Lung (tissue), 17 donors: ENCODE measurements at places on chromosomes 2 and 18. TPM values are rescaled to one million over a fixed set of nuclear protein-coding genes. Genes with fewer than 3 reads are reported as not detected.

DNA sequence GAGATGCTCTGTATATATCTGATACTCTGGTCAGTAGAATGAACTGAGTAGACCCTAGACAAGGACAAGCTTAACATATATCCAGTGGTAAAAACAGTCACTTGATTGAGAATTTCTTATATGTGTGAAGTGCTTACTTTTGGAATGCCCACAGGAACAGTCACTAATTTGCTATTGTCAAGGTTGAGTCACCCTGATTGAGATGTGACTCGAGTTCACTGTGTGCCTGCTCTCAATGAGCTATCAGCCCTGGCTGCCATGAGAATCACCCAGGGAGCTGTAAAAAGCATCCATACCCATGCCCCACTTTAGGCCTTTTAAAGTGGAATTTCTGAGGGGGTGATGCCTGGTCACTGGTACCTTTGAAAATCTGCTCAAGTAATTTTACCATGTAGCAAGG, 283.7 kb downstream of the SUCLG1 start:
- no peak overlapping the region for H3K27ac ChIP-seq
- H3K27me3 ChIP-seq, result no peaks in the 10 kb centered on the region
- DNase-seq, result no peak
- no peak overlapping the region for H3K4me3 ChIP-seq

- H3K4me1 ChIP-seq, result peaks cover 14% of the 10 kb centered on the region
- H3K36me3 ChIP-seq, result no peaks in the 10 kb centered on the region
- DNase-seq, result no peak
These were observed 222.9 kb upstream of the AGAP1 start for GRCh38 chr2:235270956-235271355.

DNA sequence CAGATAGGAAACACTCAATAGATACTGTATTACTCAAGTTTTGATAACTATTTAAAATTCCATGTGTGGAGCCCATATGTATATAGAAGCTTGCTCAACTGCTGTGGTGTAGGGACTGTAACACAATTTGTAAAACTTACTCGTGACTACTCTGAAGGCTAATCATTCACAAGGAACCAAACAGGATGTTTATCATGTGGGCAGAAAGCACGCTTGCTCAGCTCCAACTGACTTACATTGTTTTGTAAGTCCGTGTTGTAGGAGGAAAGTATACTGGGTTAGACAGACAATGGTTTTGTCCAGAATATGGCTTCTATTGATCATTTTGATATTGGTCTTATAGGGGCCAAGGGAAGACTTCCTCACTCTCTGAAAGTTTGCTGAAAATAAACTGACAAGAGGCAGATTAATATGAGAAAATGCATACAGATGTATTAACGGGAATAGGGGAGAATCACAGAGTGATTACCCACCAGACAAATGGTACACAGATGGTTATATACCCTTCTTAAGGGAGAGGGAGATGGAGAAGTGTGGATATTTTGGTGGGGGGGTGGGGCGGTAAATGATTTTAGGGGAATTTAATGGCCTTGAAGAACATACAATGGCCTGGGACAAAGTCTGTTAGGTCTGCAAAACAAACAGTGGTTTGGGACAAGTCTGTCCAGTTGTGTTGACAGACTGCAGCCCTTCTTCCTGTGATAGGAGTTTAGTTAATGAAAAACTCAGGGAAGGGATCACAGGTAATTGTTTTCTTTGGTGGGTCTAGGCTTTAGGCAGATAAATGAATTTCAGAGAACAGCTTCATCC, 259.3 kb upstream of the SP5 start:
- H3K27ac ChIP-seq, result no peak overlapping the region
- no peaks in the 10 kb centered on the region for H3K27me3 ChIP-seq
- no peaks in the 10 kb centered on the region for H3K36me3 ChIP-seq
- H3K4me3 ChIP-seq, result no peak overlapping the region
- no peaks in the 10 kb centered on the region for H3K4me1 ChIP-seq

The TMEM198 gene
- total RNA-seq, result 1.3 TPM

The SLC9A4 gene
- total RNA-seq, result not detected

The COLEC12 gene
- total RNA-seq, result 108 TPM

The MAP3K19 gene
- 21.1 TPM for total RNA-seq

- H3K27me3 ChIP-seq, result no peaks in the 10 kb centered on the region
- no peak overlapping the region for H3K4me3 ChIP-seq
- DNase-seq, result no peak
These were observed 70.4 kb downstream of the MYL12B start for GRCh38 chr18:3332376-3332775.

DNA sequence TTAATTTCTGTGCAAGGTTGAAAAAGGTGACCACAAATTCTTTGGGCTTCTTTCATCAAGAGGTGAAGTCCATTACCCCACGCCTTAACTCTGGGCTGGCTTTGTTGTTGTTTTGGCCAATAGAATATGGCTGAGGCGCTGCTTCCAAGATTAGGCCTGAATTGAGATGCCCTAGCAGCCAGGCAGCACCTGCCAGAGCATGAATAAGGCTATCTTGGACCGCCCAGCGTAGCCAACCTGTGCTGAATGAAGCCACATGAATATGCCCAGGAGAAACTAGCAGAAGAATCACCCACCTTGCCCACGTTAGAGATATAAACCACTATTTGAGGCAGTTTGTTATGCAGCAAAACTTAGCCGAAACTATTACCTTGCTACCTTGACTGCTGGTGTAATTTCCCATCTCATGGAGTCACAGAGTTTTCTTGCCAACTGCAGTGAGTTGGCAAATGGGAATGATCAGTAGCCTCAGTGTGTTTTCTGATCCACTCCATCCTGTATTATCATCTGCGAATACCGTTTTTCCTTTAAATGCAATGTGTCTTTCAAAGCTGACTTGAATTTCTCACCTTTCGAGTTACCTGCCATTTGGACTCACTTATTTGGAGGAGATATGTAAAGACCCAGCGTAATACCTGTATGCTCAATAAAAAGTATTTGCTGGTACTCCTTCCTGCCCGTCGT, 679 bp downstream of the TSGA10 start:
- DNase-seq, result no peak
- H3K4me3 ChIP-seq, result peak overlapping the region; percentile 84
- H3K4me1 ChIP-seq, result peaks cover 18% of the 10 kb centered on the region
- H3K36me3 ChIP-seq, result peaks cover 8% of the 10 kb centered on the region

The MREG gene
- 16.4 TPM for total RNA-seq

The LYG1 gene
- 0.80 TPM for total RNA-seq

- H3K4me3 ChIP-seq, result no peak overlapping the region
- H3K4me1 ChIP-seq, result no peaks in the 10 kb centered on the region
These were observed 304.6 kb downstream of the NUP35 start for GRCh38 chr2:183428881-183429280.

- H3K4me3 ChIP-seq, result no peak overlapping the region
- H3K36me3 ChIP-seq, result no peaks in the 10 kb centered on the region
- no peak for DNase-seq
These were observed 170.7 kb upstream of the NRP2 start for GRCh38 chr2:205511641-205512040.

GRCh38 chr18:43876286-43876685, 599.0 kb upstream of the SYT4 start:
- peaks cover 19% of the 10 kb centered on the region for H3K4me1 ChIP-seq
- no peak overlapping the region for H3K27ac ChIP-seq
- no peak overlapping the region for H3K4me3 ChIP-seq
- no peaks in the 10 kb centered on the region for H3K36me3 ChIP-seq
- no peak for DNase-seq
- H3K27me3 ChIP-seq, result no peaks in the 10 kb centered on the region

- no peak overlapping the region for H3K4me3 ChIP-seq
- no peaks in the 10 kb centered on the region for H3K36me3 ChIP-seq
- no peaks in the 10 kb centered on the region for H3K27me3 ChIP-seq
- DNase-seq, result no peak
These were observed 196.0 kb downstream of the TMEM163 start for GRCh38 chr2:134522496-134523455.

DNA sequence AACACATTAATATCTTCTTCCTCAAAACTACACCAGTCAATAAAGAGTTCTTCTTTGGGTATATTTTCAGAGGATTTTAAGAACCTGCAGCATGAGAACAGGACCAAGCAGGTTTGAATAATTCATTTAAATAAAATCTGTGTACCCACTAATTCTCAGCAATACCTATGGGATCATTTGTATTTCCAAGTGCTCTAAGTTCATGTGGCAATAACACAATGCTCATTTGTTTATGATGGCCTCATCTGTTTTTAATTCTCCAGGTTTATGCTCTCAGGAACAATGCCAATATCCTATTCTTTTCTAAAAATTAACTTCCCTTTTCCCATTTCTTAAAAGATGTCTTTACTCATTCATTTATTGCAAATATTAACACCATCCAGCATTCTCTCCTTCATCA, 264.7 kb downstream of the METTL4 start:
- H3K4me3 ChIP-seq, result no peak overlapping the region
- no peak for DNase-seq
- no peak overlapping the region for H3K27ac ChIP-seq
- H3K36me3 ChIP-seq, result no peaks in the 10 kb centered on the region
- H3K4me1 ChIP-seq, result peaks cover 22% of the 10 kb centered on the region
- no peaks in the 10 kb centered on the region for H3K27me3 ChIP-seq

DNA sequence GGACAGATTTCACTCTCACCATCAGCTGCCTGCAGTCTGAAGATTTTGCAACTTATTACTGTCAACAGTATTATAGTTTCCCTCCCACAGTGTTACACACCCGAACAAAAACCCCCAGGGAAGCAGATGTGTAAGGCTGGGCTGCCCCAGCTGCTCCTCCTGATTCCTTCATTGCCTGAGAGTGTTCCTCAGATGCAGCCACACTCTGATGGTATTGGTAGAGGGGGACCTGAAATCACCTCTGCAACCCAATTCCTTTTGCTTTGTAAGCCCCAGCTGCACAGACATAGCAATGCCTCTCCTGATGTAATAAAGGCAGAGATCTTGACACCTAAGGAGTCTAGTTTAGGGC, 1529.8 kb downstream of the RPIA start:
- no peak overlapping the region for H3K27ac ChIP-seq
- no peak overlapping the region for H3K4me3 ChIP-seq
- H3K27me3 ChIP-seq, result no peaks in the 10 kb centered on the region
- no peaks in the 10 kb centered on the region for H3K4me1 ChIP-seq
- DNase-seq, result no peak

DNA sequence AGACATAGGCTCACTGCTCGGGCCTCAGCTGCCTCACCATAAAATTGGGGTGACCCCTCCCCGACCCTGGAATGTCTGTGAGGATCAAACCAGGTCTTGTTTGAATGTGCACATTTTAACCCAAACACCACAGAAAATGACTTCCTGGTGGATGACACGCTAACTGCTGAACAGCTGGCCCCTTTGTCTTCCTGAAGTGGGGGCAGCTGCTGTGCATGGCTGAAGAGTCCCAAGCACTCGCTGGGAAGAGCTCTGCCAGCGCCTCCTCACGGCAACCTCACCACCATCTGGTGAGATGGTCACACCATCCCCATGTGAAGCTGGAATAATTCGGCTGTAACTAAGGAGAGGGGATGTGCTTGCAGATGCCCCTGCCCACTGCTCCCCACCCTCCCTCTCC, 34.0 kb downstream of the AQP12A start:
- no peak overlapping the region for H3K4me3 ChIP-seq
- no peaks in the 10 kb centered on the region for H3K4me1 ChIP-seq
- H3K27me3 ChIP-seq, result no peaks in the 10 kb centered on the region
- no peaks in the 10 kb centered on the region for H3K36me3 ChIP-seq

The PRSS56 gene
- not detected for total RNA-seq

DNA sequence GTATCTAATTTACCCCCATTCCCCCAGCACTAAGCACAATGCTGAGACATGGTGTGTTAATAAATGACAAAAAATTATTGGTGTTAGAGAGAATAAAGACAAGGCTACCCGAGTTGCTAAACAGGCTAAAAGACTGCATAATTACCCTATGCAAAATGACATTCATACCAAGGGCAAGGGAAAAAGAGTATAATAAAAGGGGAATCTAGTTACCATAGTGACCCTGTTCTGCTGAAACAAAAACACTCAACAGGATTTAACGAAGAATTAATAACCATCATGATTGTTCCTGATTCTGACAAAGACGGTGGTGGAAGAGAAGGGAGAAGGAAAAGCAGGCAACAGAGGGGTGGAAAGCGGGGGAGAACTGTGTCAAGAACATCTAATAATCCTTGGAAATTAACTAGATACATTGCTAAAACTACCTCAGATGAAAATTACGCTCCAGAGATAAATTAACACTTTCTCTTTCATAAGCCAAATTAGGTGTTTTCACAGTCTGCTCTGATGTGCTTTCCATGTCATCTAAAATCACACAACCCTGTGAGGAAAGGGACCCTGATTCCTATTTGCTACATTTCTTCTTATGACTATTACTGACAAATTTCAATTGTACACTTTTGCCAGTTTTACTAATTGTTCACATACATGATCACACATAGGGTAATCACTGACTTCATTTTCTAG, 25.5 kb downstream of the TTR start:
- no peak overlapping the region for H3K27ac ChIP-seq
- H3K4me3 ChIP-seq, result no peak overlapping the region
- H3K27me3 ChIP-seq, result no peaks in the 10 kb centered on the region
- H3K4me1 ChIP-seq, result no peaks in the 10 kb centered on the region
- no peak for DNase-seq

The GNLY gene
- 12.1 TPM for total RNA-seq

DNA sequence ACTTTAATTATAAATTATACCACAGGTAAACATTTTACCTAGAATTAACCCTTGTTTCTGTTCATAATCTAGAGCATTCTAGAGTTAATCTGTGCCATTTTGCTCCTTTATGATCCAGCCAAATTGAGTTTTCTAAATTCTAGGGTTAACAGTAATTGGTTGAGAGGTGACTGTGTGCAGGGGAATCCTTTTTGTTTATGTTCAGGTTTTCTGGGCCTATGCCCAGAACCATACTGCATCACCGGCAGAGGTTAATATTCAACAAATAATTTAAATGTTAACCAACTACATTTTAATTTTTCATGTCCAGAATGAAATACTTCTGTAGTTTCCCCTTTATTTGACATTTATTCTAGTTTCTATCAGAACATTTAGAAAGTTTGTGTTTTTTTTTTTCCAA, 32.3 kb downstream of the CARF start:
- H3K4me1 ChIP-seq, result no peaks in the 10 kb centered on the region
- no peak for DNase-seq
- peaks cover 7% of the 10 kb centered on the region for H3K36me3 ChIP-seq

GRCh38 chr18:73943763-73944162, 203.9 kb downstream of the FBXO15 start:
- H3K4me1 ChIP-seq, result no peaks in the 10 kb centered on the region
- H3K27ac ChIP-seq, result no peak overlapping the region
- H3K36me3 ChIP-seq, result no peaks in the 10 kb centered on the region
- H3K4me3 ChIP-seq, result no peak overlapping the region

GRCh38 chr2:10407432-10407831, 40.7 kb downstream of the ODC1 start:
- no peak overlapping the region for H3K4me3 ChIP-seq
- peaks cover 16% of the 10 kb centered on the region for H3K4me1 ChIP-seq
- no peaks in the 10 kb centered on the region for H3K27me3 ChIP-seq
- H3K36me3 ChIP-seq, result peaks cover 3% of the 10 kb centered on the region

DNA sequence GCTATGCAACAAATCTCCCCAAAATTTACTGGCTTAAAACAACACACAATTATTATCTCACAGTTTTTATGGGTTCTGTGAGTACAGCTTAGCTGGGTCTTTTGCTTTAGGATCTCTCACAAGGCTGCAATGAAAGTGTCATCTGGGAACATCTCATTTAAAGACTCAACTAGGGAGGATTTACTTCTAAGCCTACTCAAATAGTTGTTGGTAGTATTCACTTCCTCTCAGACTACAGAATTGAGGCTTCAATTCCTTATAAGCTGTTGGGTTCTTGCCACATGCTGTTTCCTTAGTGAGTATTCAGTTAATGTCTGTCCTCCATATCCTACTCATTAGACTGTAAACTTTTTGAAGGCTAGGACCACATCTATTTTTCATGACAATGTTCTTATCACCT, 72.3 kb downstream of the MDH1 start:
- no peak overlapping the region for H3K27ac ChIP-seq
- no peaks in the 10 kb centered on the region for H3K27me3 ChIP-seq
- no peak for DNase-seq
- H3K4me3 ChIP-seq, result no peak overlapping the region
- no peaks in the 10 kb centered on the region for H3K4me1 ChIP-seq
- no peaks in the 10 kb centered on the region for H3K36me3 ChIP-seq

The FEV gene
- not detected for total RNA-seq
